ENCODE measurements at places on chromosomes 5 and 9. TPM values are rescaled to one million over a fixed set of nuclear protein-coding genes. Genes with fewer than 3 reads are reported as not detected.

GPSM1 gene
- total RNA-seq, result 16.2 TPM

MROH2B gene
- not detected for total RNA-seq

PHF19 gene
- total RNA-seq, result 29.3 TPM

TMEFF1 gene
- total RNA-seq, result 66.5 TPM

IFNA14 gene
- total RNA-seq, result not detected

CSF2 gene
- not detected for total RNA-seq

HSDL2 gene
- 14.3 TPM for total RNA-seq

CCL21 gene
- total RNA-seq, result not detected

Data from WTC11 (cell line).